HTR-8/SVneo (cell line): ENCODE measurements at places on chromosomes 16 and 17.

DNA sequence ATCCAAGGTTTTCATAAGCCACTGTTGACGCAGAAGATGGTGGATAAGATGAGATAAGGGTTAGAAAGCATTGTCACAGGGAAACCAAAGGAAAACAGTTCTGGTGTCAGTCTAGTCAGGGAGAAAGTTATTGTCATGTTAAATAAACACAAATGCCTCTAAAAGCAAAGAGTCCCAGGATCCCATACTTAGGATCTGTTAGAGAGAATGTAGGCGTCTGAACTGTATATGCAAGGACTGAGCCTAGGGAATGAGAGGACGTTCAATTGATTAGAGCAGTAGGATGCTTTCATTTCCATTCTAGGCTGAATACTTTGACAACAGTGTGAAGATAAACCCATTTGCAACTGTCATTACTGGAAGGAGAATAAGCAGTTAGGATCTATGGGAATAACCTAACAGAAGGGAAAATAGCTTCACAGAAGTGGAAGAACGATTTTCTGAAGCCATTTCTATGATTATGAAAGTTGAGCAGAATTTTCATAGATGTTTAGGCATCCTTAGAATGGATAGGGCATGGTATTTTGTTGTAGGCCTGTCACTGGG, 1149.1 kb upstream of the CDH8 start:
- DNase-seq: no peak

GRCh38 chr17:10013365-10014112, 108.5 kb upstream of the RCVRN start:
- DNase-seq: no peak

DNA sequence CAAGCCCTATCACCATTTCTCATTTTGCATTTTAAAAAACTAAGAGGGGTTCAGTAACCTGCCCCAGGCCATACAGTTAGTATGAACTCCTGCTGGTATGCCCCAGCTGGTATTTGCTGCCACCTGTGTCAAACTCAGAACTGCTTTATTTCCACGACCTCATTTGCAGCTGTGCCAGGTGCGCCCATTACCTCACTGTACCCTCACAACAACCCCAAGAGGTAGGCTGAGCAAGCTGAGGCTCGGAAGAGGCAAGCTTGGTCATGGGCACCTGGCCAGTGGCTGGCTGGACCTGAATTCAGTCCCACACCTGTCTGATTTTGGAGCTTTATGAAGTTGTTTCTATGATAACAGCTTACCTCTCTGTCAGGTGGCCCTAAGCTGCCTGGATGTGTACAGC, 7.6 kb downstream of the EPN2 start:
- no peak for DNase-seq

GRCh38 chr16:19223235-19224170, 55.5 kb downstream of the SYT17 start:
- DNase-seq: no peak

- no peak for DNase-seq
Measured at GRCh38 chr17:72206376-72206775, 85.6 kb downstream of the SOX9 start.

DNA sequence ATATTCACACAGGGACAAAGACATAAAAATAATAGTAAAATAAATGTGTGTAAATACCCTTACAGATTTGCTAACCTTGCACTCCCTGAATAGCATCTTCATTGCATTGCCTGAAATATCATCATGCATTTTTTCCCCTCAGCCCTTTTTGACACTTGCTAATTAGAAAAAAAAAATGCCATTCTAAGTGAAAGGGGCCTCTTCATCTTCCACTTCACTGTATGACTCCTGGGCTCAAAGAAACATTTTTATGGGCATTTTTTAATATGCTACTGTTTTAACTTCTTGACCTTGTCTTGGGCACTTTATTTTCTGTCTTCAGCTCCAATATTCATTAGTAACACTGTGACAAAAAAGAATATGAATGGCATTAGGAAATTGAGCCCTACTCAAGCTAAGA, 1424.4 kb downstream of the CDH8 start:
- DNase-seq: no peak

- no peak for DNase-seq
Measured at GRCh38 chr16:89473136-89473712, 17.1 kb downstream of the ANKRD11 start.

DNA sequence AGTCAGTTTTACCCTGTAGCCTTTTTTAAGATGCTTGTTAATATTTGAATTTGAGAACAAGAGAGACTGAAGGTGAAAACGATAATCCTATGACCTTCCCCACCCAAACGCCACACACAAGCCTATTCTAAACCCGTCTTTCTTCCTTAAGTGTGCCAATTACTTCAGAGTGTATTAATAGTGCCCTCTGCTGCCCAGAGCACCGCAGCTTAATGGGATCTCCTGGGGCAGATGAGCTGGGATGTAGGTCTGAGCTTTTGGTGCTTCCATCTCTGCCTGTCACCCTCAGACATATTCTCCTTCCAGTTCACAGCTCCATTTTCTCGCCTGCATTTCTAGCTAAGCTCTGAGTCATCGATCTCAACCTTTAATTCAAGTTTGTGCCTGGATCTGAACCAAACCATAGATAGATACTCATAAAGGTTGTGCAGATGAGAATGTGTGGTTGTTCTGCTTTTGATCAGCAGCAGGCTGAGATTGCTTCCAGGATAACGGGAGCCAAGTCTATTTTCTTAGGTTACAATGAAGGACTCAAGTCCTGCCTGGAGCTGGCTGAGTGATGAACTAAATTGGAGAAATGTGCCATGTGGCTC, 46.4 kb upstream of the CDH13 start:
- DNase-seq: peak; percentile 12

DNA sequence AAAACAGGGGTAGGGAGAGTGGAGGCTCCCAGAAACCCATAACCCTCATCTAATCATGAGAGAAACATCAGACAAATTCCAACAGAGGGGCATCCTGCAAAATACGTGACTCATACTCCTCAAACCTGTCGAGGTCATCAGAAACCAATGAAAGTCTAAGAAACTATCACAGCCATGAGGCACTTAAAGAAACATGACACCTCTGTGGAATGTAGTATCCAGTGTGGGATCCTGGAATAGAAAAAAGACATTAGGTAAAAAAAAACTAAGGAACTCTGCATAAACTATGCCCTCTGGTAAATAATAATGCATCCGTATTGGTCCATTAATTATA, 16.4 kb downstream of the CDH5 start:
- DNase-seq: peak; percentile 93

DNA sequence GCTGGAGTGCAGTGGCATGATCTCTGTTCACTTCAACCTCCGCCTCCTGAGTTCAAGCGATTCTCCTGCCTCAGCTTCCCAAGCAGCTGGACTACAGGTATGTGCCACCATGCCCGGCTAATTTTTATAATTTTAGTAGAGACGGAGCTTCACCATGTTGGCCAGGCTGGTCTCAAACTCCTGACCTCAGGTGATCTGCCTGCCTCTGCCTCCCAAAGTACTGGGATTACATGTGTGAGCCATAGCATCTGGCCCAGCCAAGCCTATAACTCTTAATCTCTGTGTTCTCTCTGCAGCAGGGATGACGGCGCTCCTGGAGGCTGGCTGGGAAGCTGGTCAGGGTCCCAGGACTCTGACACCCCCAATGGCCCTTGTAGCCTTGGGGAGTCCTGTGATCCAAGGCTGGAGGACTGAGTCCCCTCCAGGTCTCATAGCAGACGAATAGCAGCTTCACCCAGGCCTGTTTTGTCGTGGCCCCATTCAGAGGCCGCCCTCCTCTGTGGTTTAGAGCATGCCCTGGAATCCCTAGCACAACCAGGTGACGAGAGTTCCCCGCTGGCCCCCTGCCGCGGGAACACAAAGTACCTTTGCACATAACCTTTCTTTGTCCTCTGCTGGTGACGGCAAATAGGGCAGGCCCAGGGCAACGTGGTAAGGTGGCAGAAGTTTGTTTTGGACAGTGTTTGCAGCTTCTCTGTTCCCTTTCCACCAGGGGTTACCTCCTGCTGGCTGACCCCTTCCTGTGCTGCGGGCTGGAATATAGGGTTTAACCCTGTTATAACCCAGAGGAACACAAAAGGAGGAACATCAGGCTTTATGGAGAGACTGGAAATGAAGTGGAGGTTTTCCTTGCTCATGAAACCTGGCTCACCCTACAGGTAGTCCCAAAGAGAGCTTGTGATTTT, 43.0 kb upstream of the TOB1 start:
- DNase-seq: no peak

DNA sequence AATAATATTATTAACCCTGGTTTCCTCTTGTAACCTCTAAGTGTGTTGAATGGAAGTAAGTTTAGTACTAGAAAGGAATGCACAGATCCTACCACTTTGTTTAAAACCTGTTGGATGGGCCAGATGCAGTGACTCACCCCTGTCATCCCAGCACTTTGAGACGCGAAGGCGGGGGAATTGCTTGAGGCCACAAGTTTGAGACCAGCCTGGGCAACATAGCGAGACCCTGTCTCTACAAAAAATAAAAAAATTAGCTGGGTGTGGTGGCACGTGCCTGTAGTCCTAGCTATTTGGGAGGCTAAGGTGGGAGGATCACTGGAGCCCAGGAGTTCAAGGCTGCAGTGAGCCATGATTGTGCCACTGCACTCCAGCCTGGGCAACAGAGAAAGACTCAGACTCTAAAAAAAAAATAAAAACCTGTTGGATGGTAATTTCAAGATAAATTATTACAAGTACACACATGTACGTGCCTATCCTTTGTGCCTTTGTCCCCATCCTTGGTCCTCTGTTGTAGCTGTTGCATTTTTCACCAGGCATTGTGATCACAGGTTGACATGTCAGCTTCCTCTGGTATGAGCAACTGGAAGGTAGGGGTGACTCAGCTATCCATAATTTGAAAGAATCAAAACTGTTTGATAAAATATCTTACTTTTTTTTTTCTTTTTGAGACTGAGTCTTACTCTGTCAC, 30.7 kb upstream of the METTL9 start:
- DNase-seq: no peak

- DNase-seq: no peak
Measured at GRCh38 chr17:80918731-80919130, 72.9 kb upstream of the CHMP6 start.

DNA sequence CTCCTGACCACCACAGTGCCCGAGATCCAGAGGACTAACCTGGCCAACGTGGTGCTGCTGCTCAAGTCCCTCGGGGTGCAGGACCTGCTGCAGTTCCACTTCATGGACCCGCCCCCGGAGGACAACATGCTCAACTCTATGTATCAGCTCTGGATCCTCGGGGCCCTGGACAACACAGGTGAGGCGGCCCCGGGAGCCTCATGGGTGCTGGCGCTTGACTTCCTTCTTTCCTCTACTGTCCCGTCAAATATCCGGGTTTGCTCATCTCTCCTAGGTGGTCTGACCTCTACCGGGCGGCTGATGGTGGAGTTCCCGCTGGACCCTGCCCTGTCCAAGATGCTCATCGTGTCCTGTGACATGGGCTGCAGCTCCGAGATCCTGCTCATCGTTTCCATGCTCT, 13.7 kb downstream of the DHX38 start:
- no peak for DNase-seq

DNA sequence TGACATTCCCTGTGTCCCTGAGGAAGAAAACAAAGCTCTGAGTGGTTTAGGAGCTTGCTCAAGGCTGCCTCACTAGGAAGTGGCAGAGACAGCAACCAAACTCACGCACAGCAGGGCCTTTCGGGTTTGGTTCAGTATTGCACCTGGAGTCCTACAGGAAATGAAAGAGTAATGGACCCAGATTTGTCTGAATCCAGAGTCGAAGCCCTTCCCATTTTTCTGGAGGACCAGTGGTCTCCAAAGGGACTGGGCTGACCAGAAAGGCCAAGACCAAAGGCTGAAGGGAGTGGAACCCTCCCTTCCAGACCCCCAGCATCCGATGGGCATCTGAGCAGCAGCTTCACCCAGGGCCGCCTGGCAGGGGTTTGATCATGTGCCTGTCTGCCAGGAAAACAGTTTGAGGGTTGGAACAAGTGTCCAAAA, 85.5 kb upstream of the RPL38 start:
- DNase-seq: no peak

- DNase-seq: no peak
Measured at GRCh38 chr16:85417156-85417860, 195.8 kb upstream of the GSE1 start.

DNA sequence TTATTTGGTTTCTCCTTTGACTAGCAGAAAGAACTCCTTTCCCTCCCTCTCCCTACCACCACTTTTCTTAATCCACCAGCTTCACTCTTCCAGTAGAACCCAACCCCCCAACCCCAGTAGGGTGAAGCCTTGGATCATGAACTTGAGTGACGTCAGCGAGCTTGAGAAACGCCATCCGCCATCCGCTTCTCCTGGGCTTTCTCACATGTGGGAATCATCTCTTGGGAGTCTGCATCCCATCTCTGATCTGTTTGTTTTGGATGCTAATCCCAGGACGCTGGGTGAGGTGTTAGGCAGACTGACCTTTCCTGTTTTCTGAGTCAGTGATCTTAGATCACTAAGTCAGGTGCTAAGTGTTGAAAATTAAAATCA, 16.0 kb upstream of the SOX9 start:
- DNase-seq: no peak

GRCh38 chr16:58499092-58499511, 841 bp upstream of the NDRG4 start:
- DNase-seq: no peak

DNA sequence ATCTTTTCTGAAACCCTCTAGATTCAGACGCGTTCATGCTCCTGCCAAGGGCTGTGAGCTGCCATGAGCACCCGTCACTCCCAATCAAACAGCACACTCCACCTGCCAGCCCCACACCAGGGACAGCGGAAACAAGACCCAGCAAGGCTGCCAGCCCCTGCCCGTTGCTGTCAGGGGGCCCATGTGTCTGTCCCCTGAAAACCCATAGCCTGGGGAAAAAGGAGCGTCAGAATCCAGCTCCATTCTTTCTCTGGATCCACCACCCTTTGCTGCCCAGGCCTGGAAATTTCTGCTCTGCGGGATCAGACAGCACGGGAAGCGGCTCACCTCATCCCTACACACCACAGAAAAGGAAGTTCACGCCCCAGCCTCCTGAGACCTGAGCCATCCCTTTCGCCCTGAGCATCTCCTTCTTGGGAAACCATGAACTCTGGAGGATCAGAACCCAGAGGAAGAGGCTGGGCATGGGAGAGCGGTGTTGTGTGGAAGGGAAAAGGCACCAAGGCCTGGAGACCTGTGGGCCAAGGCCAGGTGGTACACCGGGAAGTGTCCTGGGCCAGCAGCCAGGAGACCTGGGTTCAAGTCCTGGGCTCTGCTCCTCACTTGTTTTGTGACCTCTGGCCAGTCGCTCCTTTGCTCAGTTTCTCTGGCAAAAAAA, 51.5 kb upstream of the RCVRN start:
- DNase-seq: no peak

DNA sequence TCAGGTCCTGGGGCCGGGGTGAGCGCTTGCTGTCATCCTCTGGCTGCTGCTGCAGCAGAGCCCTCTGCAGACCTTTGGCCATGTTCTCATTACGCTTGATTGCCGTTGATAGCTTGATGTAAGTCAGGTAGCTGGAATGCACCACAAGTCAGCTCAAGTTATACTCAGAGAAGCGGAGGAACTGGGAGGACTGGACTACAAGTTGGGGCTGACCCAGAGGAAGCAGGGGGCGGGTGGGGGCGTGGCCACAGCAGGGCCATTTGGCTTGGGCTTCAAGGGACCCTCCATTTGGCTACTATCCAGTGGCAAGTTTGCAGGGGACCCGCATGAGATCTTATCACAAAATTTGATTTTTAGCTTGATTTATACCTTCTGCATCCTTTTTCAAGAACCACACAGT, 19.0 kb upstream of the EVPL start:
- no peak for DNase-seq
